PC-9 (cell line): ENCODE measurements at places on chromosomes 4 and X.

- no peak for DNase-seq
Observed at GRCh38 chr4:7947927-7948326, 8.3 kb upstream of the AFAP1 start.

- DNase-seq = no peak
Observed at GRCh38 chr4:20761826-20762225, 61.6 kb downstream of the PACRGL start.

DNA sequence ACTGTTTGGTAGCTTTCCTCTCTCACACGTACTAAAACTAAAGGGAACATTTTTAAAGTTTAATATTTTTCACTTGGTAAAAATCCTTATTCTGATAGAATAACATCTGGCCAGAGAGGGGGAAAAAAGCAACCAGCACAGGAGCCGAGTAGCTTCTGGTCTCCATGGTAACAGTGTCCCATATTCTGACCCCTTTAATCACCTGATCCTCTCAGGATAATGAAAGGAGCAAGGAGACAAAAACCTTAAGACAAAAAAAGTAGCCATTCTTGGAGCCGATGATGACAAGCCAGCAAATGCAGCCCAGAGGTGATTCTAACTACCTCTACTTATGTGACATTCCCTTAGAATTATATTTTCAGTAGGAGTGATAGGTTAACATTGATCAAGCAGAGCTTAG, 126.6 kb downstream of the SLC39A8 start:
- DNase-seq = no peak

DNA sequence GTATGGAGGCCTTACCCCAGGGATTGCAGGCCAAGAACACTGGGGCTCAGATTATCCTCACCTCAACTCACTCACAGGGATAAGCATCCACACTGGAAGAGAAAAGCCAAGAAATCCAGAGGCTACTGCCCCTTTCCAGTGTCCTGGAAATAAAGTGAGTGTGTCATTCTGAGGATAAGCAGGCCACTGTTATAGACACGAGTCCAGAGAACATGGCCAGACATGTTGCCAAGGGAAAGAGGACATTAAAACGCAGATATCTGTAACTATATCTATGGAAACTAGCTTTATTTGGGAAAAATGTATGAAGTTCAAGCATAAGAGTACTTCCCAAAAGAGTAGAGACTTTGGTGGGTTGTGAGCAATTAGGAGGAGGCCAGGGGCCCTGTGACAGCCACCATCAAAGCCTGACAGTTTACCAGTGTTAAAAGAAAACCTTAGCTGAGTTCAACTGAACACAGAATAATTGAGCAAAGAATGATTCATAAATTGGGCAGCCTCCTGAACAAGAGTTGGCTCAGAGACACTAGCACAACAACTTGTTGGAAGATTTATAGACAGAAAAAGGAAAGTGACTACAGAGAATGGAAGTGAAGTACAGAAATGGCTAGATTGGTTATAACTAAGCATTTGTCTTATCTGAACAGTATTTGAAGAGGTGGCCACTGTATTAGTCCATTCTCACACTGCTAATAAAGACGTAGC, 1222.2 kb downstream of the STIM2 start:
- no peak for DNase-seq

GRCh38 chrX:58025979-58026378, 115.7 kb upstream of the ZXDA start:
- DNase-seq = no peak

DNA sequence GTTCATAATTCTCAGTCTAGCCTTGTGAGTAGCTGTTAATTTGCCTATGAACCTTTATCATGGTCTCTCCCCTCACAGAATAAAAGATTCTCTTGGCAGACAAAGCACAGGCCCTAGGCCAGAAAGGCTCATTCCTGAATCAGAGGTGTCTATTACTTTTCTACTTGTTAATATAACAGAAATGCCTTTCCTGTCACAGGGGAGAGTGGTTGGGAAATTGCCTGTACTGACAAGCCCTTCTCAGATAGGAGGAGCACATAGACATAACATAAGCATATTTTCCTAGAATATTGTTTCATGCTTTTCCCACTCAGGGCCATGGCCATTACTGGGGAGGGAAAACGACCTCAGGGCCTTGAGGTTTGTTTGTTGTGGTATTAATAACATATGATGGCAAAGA, 308.3 kb downstream of the BMPR1B start:
- no peak for DNase-seq

GRCh38 chr4:71498002-71498401, 159.2 kb downstream of the SLC4A4 start:
- no peak for DNase-seq

DNA sequence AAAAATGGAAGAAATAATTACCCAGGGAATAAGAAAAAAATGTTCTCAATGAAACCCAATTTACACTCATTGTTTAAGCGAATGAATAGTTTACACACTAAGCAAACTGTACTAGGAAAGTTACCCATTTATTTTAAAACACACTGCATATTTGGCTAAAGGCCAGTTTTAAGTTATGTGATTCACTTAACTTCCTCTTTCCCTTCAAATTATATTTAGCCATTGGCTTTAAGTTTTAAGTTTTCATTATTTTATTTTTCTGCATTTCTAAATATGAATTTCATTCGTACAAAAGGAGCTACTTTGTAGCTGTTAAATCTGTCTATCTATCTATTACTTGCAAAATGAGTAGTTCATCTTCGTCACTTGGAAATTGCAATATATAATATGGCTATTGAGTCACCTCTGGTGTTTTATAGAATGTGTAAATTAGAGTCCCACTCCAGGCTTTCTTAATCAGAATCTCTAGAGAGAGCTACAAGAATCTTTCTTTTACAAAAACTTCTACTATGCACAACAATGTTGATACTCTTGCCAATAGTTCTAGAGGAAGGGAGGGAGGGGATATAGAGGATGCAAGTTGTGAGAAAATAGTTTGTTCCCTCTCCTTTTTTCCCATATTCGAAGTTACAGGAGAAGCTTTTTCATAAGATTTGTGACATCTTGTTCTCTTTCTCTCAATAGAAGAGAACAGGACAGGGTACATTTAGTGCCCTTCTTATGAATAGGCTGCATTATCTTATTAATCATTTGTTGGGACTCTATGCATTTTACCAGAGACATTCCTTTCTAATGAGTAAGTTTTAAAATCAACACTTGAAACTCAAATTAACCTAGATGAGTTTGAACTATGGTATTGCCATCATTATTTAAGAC, 41.8 kb downstream of the SULT1B1 start:
- peak; percentile 45 for DNase-seq
